Activated T-cell treated with anti-CD3 and anti-CD28 coated beads for 4 hours (primary cell): ENCODE measurements at places on chromosomes 1 and 21.

- no peak for DNase-seq
Observed at GRCh38 chr1:16126160-16126559, 29.7 kb downstream of the EPHA2 start.

DNA sequence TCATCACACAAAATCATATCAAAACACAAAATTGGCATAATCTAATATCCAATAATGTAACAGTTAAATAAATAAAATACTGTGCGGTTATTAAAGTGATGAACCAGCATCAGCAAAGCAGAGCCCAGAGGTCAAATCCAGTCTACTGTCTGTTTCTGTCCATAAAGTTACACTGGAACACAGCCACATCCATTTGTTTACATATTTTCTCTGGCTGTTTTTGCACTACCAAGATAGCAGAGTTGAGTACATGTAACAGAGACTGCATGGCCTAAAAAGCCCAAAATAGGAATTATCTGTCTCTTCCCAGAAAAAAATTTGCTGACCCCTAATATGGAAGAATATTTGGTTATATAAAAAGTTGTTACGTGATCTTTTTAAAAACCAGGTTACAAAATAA is 242.2 kb upstream of the DMRTA2 start:
- no peak for DNase-seq

- DNase-seq: peak; percentile 41
Observed at GRCh38 chr1:201703621-201704438, 125.1 kb upstream of the IPO9 start.

DNA sequence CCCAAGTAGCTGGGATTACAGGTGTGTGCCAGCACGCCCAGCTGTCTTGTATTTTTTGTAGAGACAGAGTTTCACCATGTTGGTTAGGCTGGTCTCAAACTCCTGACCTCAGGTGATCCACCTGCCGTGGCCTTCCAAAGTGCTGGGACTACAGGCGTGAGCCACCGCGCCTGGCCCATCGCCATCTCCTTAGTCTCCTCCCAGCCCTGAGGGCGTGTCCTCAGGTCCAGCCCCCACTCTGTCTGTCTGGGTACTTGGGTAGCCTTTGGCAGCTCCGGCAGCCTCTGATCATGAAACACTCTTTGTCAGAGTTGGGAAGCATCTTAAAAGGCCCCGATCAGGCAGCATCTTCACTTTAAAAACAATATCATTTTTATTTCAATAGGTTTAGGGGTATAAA is 90.3 kb upstream of the DISP3 start:
- DNase-seq: no peak

GRCh38 chr1:205042911-205043806 is at the start of gene CNTN2:
Gene CNTN2, plus strand, starts transcription at chr1:205043212. Its CDS starts 9,974 bp downstream, at chr1:205053186.
- DNase-seq: no peak

DNA sequence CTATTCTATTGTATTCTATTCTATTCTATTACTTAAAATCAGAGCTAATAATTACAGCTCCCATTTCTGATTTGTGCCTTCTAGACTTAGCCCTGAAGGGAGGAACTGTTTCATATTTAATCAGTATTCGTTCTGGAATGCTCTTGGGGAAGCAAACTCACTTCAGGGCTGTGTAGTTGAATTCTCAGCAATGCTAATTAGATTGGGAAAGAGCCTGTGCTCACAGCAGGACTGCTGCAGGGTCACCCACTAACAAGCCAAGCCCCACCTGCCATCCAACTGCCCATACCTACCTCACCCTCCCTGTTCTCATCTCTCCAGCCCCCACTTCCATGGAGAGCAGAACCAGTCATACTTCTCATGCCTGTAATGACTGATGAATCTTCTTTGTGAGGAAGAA is 464.2 kb downstream of the PTPRU start:
- no peak for DNase-seq

DNA sequence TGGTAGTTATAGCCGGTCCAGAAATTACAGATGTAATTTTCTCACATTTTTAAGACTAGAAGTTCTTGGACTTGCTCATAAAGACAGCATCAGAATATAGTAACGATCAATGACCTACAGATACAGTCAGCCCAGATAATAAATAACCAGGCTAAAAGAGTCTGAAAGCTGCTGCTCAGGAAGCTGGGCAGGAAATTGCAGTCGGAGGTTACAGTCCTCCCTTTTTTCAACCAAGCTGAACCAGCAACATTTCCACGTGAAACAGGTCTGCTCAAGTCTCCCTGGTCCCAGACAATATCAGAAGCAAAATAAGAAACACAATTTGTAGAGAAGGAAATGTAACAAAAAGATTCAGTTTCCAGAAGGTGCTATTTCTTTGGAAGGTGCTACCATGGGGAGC is 457.4 kb downstream of the SIPA1L2 start:
- no peak for DNase-seq

- DNase-seq: no peak
Observed at GRCh38 chr1:61973100-61973837, 221.4 kb upstream of the L1TD1 start.

DNA sequence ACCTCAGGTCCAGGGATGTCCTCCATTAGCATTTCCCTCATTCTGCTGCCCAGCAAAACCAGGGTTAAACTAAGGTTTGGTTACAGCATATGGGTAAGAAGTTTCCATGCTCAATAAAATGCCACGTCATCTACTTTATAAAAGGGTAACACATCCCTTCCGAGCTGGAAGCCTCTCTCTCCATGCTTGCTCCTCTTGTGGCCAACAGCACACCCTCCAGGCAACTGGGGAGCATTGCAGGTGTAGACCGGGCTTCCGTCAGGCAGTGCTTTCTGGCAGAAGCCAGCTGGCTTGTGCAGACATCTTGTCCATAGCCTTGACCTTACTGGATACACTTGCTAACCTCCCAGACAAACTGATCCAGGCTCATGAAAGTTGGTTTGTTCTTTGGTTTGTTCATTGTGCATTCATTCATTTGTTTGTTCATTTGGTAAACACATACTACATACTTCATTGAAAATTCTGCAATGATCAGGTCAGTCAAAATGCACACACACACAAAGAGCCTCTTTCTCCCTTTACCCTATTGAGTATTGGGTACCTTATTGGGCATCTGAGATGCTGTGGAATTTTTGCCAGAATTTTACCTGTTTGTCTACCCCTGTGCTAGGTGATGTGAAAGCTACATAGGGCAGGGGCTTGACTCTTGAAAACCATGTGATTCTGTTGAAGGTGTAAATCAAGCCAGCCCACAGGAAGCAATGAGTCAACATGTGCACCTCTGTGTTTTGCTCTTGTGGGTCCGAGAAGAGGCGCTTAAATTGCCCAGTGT is 422.8 kb downstream of the CAMTA1 start:
- DNase-seq: no peak

DNA sequence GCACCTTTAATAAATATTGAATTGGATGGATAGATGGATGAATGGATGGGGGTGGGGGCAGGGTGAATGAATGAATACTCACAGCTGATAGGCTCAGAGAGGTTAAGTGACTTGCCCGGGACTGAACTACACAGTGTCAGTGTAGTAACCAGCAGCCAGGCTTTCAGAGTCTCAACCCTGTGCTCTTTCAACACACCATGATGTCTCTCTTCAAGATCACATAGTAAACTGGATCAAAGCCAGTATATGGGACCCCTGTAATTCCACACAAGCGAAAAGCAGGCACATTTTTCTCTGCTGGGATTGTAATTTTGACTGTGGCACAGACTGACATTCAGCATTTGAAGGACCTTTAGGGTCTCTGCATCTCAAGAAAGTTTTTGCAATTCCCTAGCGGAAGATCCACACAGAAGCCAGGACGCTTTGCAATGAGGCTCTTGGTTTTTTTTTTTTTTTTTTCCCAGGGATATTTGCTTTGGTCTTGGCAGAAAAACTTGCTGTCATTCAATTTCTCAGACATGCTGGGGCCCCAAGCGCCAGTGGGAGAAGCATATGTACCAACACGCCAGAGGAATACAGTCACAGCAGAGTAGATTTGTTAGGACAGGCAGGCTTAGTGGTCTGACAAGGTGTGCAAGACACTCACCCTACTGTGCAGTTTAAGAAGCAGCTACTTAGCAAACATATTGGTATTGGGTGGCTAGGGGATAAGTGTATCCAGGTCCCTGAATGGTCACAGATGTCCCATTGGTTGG is 213.1 kb upstream of the CAMK1G start:
- DNase-seq: no peak

DNA sequence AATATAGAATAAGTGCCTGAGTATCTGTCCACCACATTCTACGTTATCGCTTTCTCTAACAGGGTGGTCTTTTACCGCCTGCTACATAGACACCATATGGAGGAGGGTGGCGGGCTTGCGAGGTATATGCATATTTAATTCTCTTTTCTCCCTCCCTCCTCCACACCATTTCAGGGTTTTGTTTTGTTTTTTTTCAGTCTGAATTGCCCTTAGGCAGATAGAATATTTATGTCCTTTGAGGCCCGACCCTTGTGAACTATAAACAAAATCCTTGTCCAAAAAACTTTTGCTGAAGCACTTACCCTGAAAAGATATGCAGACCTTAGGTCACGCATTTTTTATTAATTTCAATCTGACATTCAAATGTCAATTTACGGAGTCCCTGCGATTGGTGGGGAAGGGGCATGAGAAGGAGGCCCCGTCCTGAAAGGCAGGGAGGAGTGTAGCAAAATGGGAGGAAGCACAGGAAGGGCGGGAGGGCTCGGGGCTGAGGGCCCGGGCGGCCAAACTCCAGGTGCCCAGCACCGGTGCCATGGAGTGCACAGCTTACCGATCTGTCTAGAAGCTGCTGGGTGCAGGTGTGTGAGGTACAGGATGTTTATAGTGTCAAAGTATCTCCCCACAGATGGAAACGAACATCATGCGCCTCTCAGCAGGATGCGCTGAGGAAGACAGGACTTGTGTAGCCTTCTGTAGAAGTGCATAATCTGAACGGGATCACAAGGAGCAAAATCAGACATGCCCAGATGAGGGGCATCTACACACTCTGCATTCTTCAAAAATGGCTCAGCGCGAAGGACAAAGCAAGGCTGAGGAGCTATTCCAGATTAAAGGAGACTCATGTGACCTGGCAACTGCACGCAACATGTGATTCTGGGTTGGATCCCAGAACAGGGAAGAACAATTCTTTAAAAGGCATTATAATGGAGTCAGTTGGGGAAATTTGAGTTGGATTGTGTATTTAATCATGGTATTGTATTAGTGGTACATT is 68.8 kb upstream of the LYST start:
- DNase-seq: no peak

DNA sequence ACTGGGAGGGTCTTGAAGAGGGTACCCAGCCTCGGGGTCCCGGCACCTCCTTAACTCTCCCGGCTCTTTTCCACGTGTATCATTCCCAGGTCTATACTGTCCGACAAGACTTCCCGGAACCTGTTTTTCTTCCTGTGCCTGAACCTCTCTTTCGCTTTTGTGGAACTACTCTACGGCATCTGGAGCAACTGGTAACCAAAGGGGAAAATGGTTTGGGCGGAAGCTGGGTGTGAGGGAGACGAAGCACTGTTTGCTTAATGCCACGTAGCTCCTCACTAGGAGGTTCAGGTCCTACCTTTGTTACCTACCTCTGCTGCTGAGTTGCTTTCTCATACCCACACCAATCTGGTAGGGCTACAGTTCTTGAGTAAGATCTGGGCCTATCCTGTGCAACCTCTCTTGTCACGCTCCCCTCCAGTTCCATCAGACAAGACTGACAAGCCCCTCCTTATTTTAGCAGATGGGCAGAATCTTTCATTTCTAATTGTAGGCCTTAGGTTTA is 642 bp downstream of the SLC30A7 start:
- peak; percentile 44 for DNase-seq

DNA sequence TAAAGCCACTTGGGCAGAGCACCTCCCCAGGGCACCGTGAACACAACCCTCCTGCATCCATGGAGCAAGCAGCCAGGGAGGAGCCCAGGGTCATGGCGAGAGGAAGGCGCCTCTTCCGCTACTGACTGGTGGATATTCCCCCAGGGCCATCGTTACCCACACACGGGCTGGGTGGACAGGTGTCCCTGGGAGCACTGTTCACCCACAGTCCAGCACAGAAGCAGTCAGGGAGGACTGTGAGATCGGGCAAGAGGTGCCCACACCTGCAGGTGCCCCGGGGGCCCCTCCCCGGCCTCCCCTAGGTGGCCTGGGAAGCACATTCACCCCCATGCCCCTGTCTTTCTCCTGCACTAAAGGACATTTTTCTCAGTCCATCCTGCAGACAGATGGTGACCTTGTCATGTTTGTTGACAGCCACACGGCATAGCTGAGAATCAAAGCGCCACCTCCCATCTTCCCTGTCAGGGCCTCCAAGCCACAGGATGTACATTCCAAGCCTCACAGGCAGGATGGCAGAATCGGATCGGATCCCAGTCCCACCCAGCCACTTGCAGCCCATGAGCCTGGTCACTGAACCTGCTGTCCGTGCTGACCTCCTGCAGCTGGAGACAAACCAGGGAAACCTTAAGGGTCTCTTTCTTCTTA is 160.2 kb downstream of the PRDM16 start:
- no peak for DNase-seq

DNA sequence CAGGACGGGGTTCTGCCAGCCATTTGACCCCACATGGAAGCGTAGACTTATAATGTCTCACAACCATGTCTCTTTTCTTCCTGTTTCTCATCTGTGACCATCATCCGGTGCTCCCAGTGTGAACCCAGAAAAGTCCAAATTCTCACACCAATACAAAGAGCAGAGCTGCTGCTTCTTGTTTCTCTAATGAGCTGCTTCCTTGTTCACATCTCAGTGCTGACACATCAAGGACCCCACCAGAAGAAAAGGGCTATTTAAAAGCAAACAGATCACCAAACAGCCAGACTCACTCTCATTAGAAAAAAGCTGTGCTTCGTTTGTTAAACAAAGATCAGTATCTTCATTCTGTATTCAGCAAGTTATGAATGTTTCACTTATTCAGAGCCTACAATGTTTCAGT is 835 bp upstream of the LCE1D start:
- DNase-seq: no peak

GRCh38 chr1:111973150-111973790 is 16.2 kb downstream of the KCND3 start:
- no peak for DNase-seq

GRCh38 chr1:178055093-178055492 is 38.8 kb upstream of the RASAL2 start:
- no peak for DNase-seq

- DNase-seq: no peak
Observed at GRCh38 chr1:78543941-78544643, 53.3 kb downstream of the PTGFR start.

DNA sequence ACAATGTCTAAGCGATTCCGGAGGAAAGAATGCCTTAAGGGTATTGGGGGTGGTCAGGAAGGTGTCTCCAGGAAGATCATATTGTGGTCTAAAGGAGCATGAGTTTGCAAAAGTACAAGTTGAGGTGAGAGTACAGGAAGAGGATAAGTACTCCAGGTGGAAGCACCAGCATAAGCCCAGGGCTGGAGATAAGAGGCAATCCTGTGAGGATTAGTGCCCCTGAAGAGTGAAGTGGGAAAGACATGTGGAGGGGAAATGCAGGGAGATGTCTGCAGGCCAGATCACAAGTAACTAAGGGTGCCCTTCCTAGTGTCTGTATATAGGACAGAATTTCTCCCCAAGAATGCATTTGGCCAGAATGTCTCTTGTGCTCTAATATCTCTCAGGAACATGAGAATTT is 188.3 kb upstream of the DPT start:
- DNase-seq: no peak

GRCh38 chr1:180291004-180291403 is 60.9 kb downstream of the LHX4 start:
- DNase-seq: no peak

- DNase-seq: no peak
Observed at GRCh38 chr1:31054349-31054748, 11.2 kb downstream of the PUM1 start.
